GM20000 (cell line): ENCODE measurements at places on chromosomes 1 and 21.

GRCh38 chr1:6779089-6779805 is 6.0 kb upstream of the CAMTA1 start:
- peak; percentile 63 for DNase-seq

DNA sequence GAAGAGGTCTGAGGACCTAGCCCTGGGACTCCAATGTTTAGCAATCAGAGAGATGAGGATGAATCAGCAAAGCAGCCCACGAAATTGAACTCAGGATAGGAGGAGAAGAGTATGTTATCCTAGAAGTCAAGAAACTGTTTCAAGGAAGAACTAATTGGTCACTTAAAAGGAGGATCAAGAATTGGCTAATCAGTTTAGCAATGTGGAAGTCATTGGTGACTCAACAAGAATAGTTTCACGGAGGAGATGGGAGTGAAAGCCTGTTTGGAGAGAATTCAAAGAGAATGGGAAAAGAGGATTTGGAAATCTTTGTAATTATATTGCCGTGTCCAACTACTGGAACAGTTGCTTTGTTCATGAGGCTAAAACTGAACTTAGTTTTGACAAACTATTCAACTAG is 7.4 kb downstream of the HMCN1 start:
- no peak for DNase-seq

GRCh38 chr21:33663241-33663640 is 20.9 kb downstream of the ITSN1 start:
- DNase-seq: no peak

GRCh38 chr1:182707122-182707521 is 22.7 kb upstream of the RGS8 start:
- no peak for DNase-seq

- no peak for DNase-seq
Measured at GRCh38 chr21:39620856-39621255, 8.1 kb downstream of the B3GALT5 start.

- no peak for DNase-seq
Measured at GRCh38 chr1:160621633-160622413, 25.0 kb downstream of the SLAMF1 start.

DNA sequence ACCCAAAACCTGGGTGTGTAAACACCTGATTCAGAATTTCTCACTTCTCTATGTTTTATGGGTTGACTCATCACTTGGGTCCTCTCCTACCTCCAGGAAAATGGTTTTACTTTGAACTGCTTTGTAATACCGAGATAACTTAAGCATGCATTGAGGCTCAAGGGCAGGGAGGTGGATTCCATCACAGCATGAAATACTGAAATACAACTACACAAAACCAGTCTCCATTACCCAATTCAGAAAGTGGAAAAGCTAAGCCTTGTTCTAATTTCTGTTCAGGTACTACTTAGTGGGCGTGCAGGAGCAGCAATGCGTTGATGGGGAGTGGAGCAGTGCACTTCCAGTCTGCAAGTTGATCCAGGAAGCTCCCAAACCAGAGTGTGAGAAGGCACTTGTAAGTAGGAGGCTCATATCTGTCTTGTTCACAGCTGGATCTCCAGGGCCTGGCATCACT is 6.1 kb upstream of the C4BPA start:
- DNase-seq: peak; percentile 56

- DNase-seq: peak; percentile 21
Measured at GRCh38 chr1:229139331-229140118, 131.4 kb upstream of the RAB4A start.

GRCh38 chr1:203361945-203362719 is 11.2 kb upstream of the FMOD start:
- DNase-seq: no peak

DNA sequence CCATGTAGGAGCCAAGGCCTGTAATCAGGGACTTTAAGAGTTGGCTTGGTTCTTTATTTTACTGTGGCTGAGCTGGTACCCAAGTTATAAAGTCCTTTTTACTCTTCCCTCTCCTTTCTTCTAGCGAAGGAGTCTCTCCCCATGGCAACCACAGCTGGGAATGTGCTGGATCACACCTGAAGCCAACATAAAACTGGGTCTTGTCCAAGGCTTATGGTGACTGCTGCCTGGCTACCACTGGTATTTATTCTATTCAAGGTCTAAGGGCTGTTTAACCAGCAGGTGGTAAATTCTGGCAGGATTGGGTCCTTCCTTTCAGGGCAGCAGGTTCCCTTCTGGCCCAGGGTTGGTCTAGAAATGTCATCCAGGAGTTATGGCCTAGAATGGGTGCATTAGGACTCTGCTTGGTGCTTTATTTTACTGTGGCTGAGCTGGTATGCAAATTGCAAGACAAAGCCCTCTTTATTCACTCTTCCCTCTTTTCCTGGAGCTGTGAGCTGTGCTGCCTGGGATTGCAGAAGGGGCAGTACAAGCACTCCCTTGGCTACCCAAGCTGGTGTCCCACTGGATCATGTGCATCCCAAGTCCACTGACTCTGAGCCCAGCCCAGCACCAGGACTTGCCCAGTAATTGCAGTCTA is 26.6 kb downstream of the SLC22A15 start:
- no peak for DNase-seq

- DNase-seq: no peak
Measured at GRCh38 chr1:164575356-164575886, 16.4 kb downstream of the PBX1 start.

DNA sequence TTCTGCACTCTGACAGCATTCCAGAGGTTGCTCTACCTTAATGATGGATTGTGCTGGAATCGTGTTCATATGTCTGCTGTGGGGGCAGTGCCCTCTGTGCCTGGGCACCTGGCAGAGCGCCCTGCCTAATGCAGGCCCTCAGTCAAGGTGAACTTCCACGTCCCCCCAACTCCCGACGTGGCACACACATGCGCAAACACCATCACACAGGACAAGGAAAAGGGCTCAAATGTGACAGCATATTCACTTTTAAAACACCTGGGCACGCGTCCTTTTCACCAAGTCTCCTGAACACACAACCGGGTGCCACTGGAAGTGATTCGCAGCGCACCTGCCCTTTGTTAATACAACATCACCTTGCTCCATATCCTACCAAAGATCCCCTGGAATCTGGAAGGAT is 11.7 kb downstream of the TPRG1L start:
- DNase-seq: no peak

DNA sequence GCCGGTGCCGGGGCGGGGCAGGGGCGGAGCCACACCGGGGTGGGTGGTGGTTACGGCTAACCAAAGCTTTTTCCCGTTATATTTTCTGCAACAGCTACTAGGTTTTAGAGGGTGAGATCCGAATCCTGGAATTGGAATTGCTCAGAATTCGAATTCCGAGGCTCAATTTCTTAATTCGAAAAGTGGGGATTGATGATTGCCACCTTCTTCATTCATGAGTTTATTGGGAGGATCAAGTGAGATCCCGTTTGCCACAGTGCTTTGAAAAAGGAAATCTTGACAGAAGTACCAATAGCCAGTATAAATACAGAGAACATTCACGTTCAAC is 207 bp upstream of the SVBP start:
- no peak for DNase-seq

- no peak for DNase-seq
Measured at GRCh38 chr1:31658721-31659120, 14.0 kb upstream of the PEF1 start.

DNA sequence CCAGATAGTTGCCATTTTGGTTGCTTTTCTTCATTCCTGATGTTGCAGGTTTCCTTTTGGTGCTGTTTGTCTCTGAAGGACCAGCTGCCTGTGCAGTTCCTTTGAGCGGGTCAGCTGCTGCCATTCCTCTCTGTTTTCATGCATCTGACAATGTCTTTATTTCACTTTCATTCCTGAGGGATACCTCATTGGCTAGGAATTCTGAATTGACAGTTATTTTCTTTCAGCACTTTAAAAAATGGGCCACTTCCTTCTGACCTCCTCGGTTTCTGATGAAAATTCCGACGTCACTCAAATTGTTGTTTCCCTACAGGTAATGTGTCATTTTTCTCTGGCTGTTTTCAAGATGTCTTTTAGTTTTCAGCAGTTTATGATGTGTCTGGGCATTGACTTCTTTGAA is 24.8 kb downstream of the CCSAP start:
- no peak for DNase-seq

- DNase-seq: no peak
Measured at GRCh38 chr1:238701024-238701423, 685.3 kb upstream of the CHRM3 start.

DNA sequence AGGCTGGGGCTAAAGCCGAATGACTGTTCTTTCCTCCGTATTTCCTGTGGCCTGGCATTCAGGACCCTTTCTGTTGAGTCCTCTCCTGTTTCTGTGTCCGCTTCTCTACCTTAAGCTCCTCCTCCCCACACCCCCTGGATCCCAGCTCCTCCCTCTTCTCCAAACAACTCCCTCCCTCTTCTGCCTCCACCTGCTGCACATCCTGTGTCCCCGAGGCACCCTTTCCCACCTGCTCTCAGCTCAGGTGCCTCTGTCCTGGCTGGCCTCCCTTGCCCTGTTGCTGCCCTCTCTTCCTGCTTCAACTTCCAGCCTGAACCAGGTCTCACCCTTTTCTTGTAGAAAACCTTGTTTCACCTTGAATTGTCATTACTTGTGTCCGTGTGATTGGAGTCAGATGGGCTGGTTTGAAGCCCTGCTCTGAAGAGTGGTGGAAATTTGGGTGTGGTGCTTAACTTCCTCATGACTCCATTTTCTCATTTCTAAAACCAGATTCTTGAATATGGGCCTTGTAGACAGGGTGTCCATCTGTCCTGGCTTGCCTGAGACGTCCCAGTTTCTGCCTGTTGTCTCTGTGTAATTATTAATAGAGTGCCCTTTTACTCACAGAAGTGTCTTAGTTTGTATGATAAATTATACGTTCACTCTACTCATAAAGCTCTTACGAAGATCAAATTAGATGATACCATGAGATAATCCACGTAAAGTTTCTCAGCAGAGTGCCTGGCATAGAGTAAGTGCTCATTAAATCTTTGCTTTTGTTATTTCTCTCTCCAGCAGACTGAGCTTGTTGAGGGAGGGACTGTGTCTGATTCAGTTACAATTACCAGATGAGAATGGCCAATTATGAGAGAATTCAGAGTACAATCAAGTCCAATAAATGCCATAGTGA is 58.9 kb upstream of the TRABD2B start:
- DNase-seq: no peak

DNA sequence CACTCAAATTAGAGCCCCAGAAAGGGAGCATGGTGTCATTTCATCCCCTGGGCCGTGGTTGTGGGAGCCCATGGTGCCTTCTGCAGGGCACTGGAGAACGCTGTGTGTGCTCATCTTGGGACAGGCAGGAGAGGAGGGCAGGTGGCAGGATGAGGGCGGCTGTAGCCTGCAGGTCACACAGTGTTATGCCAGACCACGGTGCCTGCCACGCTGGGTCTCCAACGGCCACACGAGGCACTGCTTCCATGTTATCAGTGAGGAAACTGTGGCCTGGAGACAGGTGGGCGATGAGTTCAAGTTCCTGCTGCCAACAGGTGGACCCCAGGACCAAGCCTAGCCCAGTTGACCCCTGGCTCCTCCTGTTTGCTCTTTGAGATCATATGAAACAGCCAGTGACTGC is 21.0 kb downstream of the ABCG1 start:
- DNase-seq: no peak

- DNase-seq: no peak
Measured at GRCh38 chr1:228938537-228938901, 203.2 kb downstream of the RHOU start.

- no peak for DNase-seq
Measured at GRCh38 chr1:9376886-9377333, 84.2 kb downstream of the SPSB1 start.

DNA sequence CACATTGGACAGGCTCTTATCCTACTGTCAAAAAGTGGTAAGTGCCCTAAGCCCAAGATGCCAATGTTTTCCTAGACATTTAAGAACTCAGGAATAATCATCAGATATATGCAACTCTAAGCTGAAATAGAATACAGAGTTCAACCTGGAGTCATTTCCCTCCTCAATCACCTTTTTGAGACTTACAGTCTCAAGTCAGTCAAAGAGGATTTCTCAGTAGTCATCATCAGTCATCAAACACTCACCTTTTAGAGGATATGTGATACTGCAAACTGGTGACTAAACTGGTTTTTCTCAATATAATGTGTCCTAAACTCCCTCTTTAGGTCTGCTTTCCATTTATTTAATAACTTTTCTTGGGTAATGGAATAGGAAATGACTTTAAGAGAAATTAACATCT is 145.3 kb upstream of the ADAMTS5 start:
- DNase-seq: no peak

DNA sequence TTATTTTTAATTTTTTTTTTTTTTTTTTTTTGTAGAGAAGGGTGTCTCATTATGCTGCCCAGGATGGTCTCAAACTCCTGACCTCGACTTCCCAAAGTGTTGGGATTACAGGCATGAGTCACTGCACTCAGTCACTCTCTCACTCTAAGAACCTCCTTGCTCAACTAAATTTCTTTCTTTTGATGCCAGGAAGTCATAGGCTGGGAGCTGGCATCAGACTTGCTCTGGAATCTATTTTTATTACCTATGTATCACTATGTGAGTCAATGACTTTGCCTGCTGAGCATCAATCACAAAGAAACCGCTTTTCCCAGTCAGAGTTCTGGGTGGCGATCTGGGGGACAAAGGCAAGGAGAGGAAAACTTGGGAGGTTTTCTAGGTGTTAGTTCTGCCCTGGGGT is 35.5 kb upstream of the PARP1 start:
- no peak for DNase-seq
